H9 (cell line): ENCODE measurements at places on chromosomes 2 and 18. TPM values are rescaled to one million over a fixed set of nuclear protein-coding genes. Genes with fewer than 3 reads are reported as not detected.
A peak's percentile ranks its signal among the peaks of the same experiment; 100 is the strongest.

- DNase-seq, result no peak
- no peak overlapping the region for H3K4me3 ChIP-seq
- no peaks in the 10 kb centered on the region for H3K36me3 ChIP-seq
- no peaks in the 10 kb centered on the region for H3K27me3 ChIP-seq
Observed at GRCh38 chr2:105698820-105699219, 45.9 kb upstream of the NCK2 start.

GRCh38 chr2:138294451-138294850 is 207.1 kb upstream of the SPOPL start:
- H3K27me3 ChIP-seq, result no peaks in the 10 kb centered on the region
- H3K4me1 ChIP-seq, result peaks cover 2% of the 10 kb centered on the region; the same call in 1 of the 2 replicates
- H3K27ac ChIP-seq, result no peak overlapping the region
- H3K36me3 ChIP-seq, result no peaks in the 10 kb centered on the region

DNA sequence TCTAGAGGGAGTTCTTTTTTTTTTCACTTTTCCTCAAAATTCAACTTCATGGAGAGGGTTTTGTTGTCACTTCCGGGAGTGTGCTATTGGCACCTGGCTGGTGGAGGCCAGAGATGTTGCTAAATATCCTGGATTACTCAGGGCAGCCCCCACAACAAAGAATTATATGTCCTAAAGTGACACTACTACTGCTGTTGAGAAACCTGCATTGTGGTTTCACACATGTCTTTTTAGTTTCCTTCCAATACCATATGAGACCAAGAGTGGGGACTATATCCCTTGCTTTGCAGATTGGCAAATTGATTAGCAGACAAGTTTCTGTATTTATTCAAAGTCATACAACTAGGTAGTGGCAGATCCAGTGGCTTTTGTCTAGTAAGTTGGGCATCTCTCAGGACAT is 826.8 kb downstream of the TRIB2 start:
- no peak for DNase-seq
- no peak overlapping the region for H3K4me3 ChIP-seq
- no peak overlapping the region for H3K27ac ChIP-seq
- H3K4me1 ChIP-seq, result no peaks in the 10 kb centered on the region

GRCh38 chr2:101188683-101189405 is 37.7 kb upstream of the TBC1D8 start:
- H3K4me1 ChIP-seq, result 0 out of 2 replicates have a peak, but pooled peaks cover 2% of the 10 kb centered on the region
- H3K27me3 ChIP-seq, result no peaks in the 10 kb centered on the region
- DNase-seq, result peak; percentile 64
- H3K36me3 ChIP-seq, result no peaks in the 10 kb centered on the region; the same call in 1 of the 2 replicates

Gene CHPF
- total RNA-seq, result 45.1 and 46.5 TPM in 2 replicates

DNA sequence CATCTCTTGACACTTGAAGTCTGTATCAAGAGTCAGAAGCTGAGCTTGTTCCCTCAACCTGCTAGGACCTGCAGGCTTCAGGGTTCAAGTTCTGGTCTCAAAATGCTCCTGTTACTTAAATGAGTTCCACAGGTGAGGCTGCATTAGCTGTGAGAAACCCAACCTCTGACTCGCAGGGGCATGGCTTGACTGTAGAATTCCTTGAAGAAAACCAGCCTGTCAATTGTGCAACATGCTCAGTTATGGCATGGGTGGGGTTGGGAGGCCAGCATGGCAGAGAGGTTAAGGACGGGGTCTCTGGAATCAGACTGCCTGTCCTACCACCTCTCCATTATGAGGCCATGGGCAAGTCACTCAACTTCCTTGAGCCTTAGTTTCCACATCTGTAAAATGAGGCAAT is 235.8 kb downstream of the EN1 start:
- DNase-seq, result no peak
- no peak overlapping the region for H3K27ac ChIP-seq
- no peaks in the 10 kb centered on the region for H3K36me3 ChIP-seq
- H3K4me1 ChIP-seq, result no peaks in the 10 kb centered on the region
- H3K27me3 ChIP-seq, result no peaks in the 10 kb centered on the region
- no peak overlapping the region for H3K4me3 ChIP-seq

Gene MLPH
- total RNA-seq, result 3.4 TPM in 2 replicates

DNA sequence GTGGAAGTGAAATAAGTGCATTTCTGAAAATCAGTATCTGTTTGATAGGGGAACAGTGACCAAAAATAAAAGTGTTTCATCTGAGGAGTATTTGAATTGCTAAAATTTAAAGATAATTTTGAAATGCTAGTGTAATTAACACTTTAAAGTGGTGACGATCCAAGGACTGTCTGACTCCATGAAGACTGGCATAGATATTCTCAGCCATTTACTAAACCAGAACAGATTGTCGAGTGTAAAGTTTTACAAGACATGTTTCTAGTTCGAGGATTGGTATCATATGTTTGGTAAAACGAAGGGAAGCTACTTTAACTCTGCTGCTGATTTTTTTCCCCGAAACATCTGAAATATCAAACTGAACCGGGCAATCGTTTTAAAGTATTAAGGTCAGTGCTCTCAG is 417.9 kb downstream of the EPHA4 start:
- H3K4me1 ChIP-seq, result no peaks in the 10 kb centered on the region
- no peak for DNase-seq
- H3K36me3 ChIP-seq, result no peaks in the 10 kb centered on the region
- H3K27ac ChIP-seq, result no peak overlapping the region
- no peaks in the 10 kb centered on the region for H3K27me3 ChIP-seq

DNA sequence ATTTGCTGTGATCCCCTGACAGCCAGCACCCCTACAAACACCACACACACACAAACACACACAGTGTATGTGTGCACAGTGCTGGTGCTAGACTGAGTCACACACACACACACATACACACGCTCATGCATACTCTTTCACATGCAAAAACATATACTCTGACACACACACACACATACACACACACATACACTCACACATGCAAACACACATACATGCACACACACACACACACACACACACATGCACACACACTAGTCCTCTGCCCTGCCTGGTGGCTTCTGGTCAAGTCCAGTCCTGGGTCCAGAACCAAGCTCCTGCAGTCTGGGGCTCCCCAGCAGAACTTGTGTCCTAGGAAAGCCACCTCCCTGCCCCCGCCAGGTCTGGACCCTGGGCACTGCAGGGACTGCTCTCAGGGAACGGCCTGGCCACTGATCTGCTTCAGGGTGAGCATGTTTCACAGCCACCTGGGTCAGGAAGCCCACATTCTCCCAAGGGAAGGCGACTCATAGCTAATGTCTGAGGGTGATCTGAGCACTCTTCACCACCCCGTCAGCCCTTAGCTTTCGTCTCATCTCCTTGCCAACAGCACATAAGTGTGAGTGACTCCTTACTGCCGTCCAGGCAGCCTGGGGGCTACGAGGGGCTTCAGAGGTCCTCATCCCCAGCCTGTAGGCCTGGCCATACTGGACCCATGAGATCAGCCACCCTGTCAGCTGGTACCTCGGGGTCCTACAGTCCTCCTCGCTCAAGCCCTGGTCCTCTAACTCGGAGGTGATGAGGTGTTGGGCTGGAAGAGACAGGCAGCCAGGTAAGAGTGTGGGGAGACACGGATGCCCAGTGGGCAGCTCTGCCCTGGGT is 88.1 kb downstream of the MCFD2 start:
- no peaks in the 10 kb centered on the region for H3K4me1 ChIP-seq
- no peak overlapping the region for H3K4me3 ChIP-seq
- DNase-seq, result no peak
- H3K27ac ChIP-seq, result no peak overlapping the region
- H3K27me3 ChIP-seq, result no peaks in the 10 kb centered on the region

DNA sequence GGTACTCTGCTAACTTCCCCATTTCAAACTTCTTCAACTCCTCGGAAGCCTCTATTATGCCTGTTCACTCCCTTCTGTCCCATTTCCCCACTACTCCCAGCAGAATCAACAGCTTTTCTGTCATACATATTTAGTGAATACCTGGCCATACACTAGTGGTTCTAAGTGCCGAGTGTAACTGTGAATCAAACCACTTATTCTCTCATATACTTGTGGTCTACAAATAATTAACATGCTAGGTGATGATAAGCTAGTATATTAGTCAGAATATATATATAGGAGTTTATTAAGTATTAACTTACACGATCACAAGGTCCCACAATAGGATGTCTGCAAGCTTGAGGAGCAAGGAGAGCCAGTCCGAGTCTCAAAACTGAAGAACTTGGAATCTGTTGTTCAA is 150.7 kb downstream of the CCDC102B start:
- H3K4me1 ChIP-seq, result peaks cover 9% of the 10 kb centered on the region; the same call in 1 of the 2 replicates
- H3K36me3 ChIP-seq, result no peaks in the 10 kb centered on the region
- H3K4me3 ChIP-seq, result no peak overlapping the region
- no peaks in the 10 kb centered on the region for H3K27me3 ChIP-seq
- no peak for DNase-seq
- H3K27ac ChIP-seq, result no peak overlapping the region

Gene CROCC2
- not detected in 2 replicates for total RNA-seq

- DNase-seq, result no peak
- H3K27me3 ChIP-seq, result no peaks in the 10 kb centered on the region
- peaks cover 3% of the 10 kb centered on the region; the same call in 1 of the 2 replicates for H3K4me1 ChIP-seq
- H3K4me3 ChIP-seq, result peak overlapping the region; percentile 11
Observed at GRCh38 chr2:64140665-64141200, 3.5 kb downstream of the PELI1 start.

GRCh38 chr2:151757861-151758260 is 23.6 kb upstream of the NEB start:
- no peak for DNase-seq
- no peak overlapping the region for H3K4me3 ChIP-seq
- H3K36me3 ChIP-seq, result no peaks in the 10 kb centered on the region
- H3K27me3 ChIP-seq, result no peaks in the 10 kb centered on the region

Gene RAB6C
- not detected in 2 replicates for total RNA-seq

Gene EGR4
- 0.85 and 1.2 TPM in 2 replicates for total RNA-seq

Gene IMMT
- total RNA-seq, result 112 and 116 TPM in 2 replicates

DNA sequence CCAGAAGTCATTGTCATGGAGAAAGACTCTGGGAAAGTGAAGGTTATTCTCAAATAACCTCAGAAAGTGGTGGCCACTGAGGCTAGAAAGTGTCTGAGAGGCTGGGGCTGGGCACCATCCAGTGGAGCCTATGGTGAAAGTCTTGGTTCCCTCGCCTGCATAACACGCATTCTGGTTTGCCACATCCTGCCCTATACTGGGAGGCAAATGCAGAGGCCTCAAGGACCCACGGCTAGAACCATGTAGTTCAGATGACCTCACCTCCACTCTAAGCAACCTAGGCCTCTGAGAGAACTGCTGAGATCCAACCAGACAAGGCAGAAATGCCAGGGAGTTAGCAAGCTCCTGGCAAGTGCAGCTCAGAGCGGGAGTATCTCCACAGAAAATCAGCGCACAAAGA is 5.1 kb downstream of the ITGB6 start:
- no peaks in the 10 kb centered on the region for H3K4me1 ChIP-seq
- no peak overlapping the region for H3K4me3 ChIP-seq
- H3K27ac ChIP-seq, result no peak overlapping the region
- H3K36me3 ChIP-seq, result no peaks in the 10 kb centered on the region
- no peak for DNase-seq

DNA sequence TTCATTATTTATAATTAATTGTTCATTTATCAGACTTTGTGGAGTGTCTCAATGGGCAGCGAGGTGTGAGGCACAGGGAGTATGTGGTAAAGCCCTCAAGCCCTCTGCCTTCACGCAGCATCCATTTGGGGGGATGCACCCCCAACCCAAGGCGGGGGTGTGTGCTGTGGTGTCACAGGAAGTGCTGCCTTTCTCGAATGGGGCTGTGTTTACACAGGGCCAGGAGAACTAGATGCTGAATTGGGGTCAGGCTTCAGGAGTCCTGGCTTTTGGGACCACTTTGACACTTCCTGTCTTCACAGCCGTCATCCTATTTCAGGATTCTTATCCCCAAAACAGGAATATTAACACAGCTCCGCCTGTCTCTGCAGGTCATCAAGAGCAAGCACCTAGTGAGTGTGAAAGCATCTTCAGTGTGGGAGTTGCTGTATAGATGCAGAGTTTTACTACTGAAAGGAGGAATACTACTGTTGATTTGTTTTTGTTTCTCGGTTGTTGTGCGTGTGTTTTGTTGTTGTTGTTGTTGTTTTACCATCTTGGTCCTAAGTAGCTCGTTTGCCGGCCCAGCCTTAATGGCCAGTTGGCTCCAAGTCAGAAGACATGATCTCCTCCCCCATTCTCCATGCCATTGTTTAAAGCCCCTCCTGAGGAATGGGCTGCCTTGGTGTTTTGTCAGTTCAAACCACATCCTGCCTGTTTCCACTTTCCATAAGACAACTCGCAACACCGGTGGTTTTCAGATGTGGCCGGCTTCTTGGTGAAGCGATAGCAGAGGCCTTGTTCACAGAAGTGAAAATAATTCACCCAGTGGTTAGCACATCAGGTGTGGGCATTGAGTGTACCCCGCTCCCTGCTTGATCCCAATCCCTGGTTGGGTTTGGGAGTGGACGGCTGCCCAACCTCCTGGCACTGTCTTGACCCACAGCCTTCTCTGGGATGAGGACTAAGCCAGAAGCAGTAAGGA is 221.3 kb downstream of the BCL2 start:
- no peaks in the 10 kb centered on the region; the same call in 1 of the 2 replicates for H3K4me1 ChIP-seq
- no peak for DNase-seq
- no peak overlapping the region for H3K4me3 ChIP-seq
- H3K27ac ChIP-seq, result no peak overlapping the region
- no peaks in the 10 kb centered on the region for H3K27me3 ChIP-seq

DNA sequence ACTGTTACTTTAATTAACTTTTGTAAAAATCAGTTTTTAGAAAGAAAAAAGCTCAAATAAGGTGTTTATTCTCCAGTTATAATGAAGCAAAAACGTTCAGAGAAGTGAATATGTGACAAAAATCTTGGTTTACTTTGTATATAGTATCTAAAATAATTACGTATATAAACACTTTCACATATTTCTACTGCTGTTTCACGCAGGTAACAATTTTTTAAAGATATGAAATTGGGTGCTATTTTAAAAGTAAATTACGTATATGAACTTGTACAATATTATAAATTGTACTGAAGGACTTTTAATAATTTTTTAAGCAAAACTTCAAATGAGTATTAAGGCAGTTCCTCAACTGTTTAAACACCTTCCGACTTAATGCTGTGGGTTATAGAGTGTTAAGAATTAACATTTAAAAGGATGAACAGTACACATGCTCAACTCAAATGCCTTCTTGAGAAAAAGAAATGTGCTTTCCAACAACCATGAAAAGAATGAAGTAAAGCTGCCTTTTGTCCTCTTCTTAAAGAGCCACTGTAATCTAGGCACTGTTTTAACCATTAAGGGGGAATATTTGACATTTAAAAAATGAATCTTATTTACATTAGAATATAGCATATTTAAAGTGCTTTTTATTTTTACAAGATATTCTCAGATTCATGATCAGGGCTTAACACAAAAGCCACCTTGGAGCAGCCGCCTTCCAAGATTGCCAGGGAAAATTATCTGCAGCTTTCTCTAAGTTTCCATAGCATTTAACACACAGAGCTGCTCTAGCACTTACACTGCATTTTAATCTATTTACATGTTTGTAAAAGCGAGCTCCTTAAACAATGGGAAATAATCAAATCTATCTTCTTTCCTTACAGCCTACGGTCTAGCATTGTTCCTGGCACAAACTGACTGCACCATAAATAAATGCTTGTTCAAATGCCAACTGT is 56.5 kb upstream of the CDKL4 start:
- no peaks in the 10 kb centered on the region for H3K27me3 ChIP-seq
- no peak for DNase-seq
- no peak overlapping the region for H3K27ac ChIP-seq
- H3K4me3 ChIP-seq, result no peak overlapping the region
- peaks cover 5% of the 10 kb centered on the region; the same call in 1 of the 2 replicates for H3K36me3 ChIP-seq

GRCh38 chr18:12943215-12943614 is 4.6 kb upstream of the SEH1L start:
- no peak for DNase-seq
- no peak overlapping the region for H3K4me3 ChIP-seq
- H3K4me1 ChIP-seq, result no peaks in the 10 kb centered on the region
- no peak overlapping the region for H3K27ac ChIP-seq
- no peaks in the 10 kb centered on the region for H3K27me3 ChIP-seq
